A549 treated with Mapracorat at 1 μM for 4 hours (cell line): ENCODE measurements at places on chromosomes 1 and 21. TPM values are rescaled to one million over a fixed set of nuclear protein-coding genes. Genes with fewer than 3 reads are reported as not detected.

Gene LCE3D
- total RNA-seq = 1.7 to 2.7 TPM (median 2.3 TPM) in 5 replicates

Gene PEAR1
- 6.3 to 8.1 TPM (median 7.2 TPM) in 5 replicates for total RNA-seq

Gene KRTAP19-4
- total RNA-seq = not detected in 5 replicates

Gene FABP3
- total RNA-seq = not detected in 5 replicates

Gene HHAT
- total RNA-seq = 1.3 to 2.1 TPM (median 1.7 TPM) in 5 replicates

Gene FCRL4
- not detected in 5 replicates for total RNA-seq

Gene ARMH1
- 0.38 to 1.2 TPM (median 0.98 TPM) in 5 replicates for total RNA-seq

Gene CR1L
- 0.40 TPM in 1 of 5 replicates, not detected in the others for total RNA-seq

Gene GPR137B
- 14.4 to 18.3 TPM (median 16.5 TPM) in 5 replicates for total RNA-seq

Gene DCDC2B
- total RNA-seq = not detected in 5 replicates

Gene DOP1B
- total RNA-seq = 3.1 to 5.1 TPM (median 3.5 TPM) in 5 replicates

Gene TNFSF18
- not detected in 5 replicates for total RNA-seq

Gene IL6R
- total RNA-seq = 22.0 to 30.9 TPM (median 27.2 TPM) in 5 replicates

Gene CNIH4
- total RNA-seq = 94.8 to 116 TPM (median 105 TPM) in 5 replicates

Gene SNRNP40
- total RNA-seq = 41.5 to 45.1 TPM (median 44.2 TPM) in 5 replicates

Gene CFAP45
- total RNA-seq = 0.73 to 1.1 TPM (median 0.92 TPM) in 5 replicates

Gene LCE1D
- not detected in 5 replicates for total RNA-seq

Gene TMEM79
- 5.9 to 8.2 TPM (median 7.5 TPM) in 5 replicates for total RNA-seq

Gene SUCO
- total RNA-seq = 8.4 to 10.9 TPM (median 9.7 TPM) in 5 replicates

Gene DPM3
- 67.0 to 104 TPM (median 99.3 TPM) in 5 replicates for total RNA-seq

Gene KCNA3
- not detected in 5 replicates for total RNA-seq

Gene NAXE
- total RNA-seq = 150 to 167 TPM (median 166 TPM) in 5 replicates

Gene NPR1
- total RNA-seq = 1.2 to 2.1 TPM (median 1.6 TPM) in 5 replicates

Gene CGN
- 1.5 to 2.4 TPM (median 2.2 TPM) in 5 replicates for total RNA-seq

Gene CFH
- 3.8 to 5.3 TPM (median 4.3 TPM) in 5 replicates for total RNA-seq

Gene SPATA45
- not detected in 5 replicates for total RNA-seq

Gene TNFSF4
- total RNA-seq = 0.04 to 0.06 TPM in 2 of 5 replicates, not detected in the others

Gene FAM43B
- 2.9 to 5.2 TPM (median 4.3 TPM) in 5 replicates for total RNA-seq

Gene TFAP2E
- 0.31 to 0.83 TPM (median 0.58 TPM) in 5 replicates for total RNA-seq

Gene ST6GALNAC5
- not detected in 5 replicates for total RNA-seq

Gene LAMTOR5
- 179 to 197 TPM (median 184 TPM) in 5 replicates for total RNA-seq

Gene GPR161
- total RNA-seq = 10.4 to 17.4 TPM (median 15.9 TPM) in 5 replicates

Gene KRTAP19-1
- total RNA-seq = not detected in 5 replicates

Gene ACTL8
- total RNA-seq = 1.0 to 2.2 TPM (median 1.9 TPM) in 5 replicates

Gene EPHA10
- 0.76 to 1.2 TPM (median 1.1 TPM) in 5 replicates for total RNA-seq

Gene NFASC
- total RNA-seq = 1.1 to 1.8 TPM (median 1.5 TPM) in 5 replicates

Gene IL24
- total RNA-seq = 0.24 to 0.91 TPM (median 0.48 TPM) in 5 replicates

Gene MTOR
- 12.3 to 14.4 TPM (median 13.3 TPM) in 5 replicates for total RNA-seq
